ENCODE measurements at places on chromosomes 7 and 10.

GRCh38 chr10:124709861-124710260, 34.3 kb downstream of the FAM53B start:
- DNase-seq: no peak

DNA sequence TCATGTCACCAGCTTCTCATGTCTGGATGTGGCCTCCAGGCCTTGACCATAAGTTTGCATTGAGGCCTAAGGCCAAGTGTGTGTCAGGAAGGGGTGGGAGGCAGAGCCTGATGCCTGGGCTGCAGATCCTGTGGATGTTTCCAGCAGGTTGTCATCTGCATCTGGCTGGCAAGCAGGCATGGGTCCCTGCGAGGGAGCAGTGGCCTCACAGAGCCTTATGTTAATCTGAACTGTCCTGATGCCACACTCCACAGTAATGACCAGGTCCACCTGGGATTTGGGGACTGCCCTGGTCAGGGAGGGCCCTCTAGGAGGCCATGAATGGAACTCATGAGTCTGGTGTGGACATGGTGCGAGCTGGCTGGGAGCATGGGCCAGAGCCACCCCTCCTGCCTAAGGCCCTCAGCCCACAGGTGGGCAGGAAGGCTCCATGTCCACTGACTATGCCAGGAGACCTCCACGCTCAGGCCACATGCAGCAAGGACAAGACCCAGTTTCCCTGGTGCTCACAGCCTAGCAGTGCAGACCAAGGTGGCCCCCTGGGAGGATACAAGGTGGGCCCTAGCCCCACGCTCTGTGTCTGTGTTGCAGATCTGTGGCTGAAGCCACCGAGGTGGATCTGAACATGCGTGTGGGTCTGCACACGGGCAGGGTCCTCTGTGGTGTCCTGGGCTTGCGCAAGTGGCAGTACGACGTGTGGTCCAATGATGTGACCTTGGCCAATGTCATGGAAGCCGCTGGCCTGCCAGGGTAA, 83.1 kb downstream of the ADCY1 start:
- no peak for DNase-seq

DNA sequence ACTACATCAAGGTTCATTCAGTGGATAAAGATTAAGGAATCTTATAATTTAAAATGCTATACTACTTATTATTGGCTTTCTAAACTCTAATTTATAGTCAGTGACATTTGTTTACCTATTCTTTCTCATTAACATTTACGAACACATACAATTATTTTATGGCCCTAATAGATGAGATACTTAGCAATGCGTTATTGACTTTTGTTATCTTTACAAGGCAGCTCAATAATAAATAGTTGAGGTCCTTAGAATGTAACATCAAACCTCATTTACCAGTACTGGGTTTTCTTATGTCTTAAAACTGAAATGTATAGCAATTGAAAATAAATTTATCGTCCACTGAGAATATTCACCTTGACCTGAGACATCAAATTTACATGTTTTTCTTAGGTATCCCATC, 89.0 kb downstream of the THSD7A start:
- no peak for DNase-seq

GRCh38 chr10:88228130-88228529, 355.0 kb downstream of the RNLS start:
- DNase-seq: no peak

DNA sequence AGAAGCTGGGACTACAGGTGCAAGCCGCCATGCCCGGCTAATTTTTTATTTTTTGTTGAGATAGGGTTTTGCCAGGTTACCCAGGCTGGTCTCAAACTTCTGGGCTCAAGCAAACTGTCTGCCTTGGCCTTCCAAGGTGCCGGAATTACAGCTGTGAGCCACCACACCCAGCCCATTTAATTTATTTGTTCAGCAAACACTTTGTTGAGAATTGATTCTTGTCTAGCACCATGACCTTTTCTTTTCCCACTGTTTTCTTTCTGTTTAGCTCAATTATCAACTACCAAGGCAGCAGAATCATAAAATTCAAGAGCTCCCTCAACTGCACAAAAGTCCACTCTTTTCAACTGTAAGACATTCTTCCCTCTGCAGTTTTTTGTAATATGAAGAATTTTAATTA, 47.8 kb upstream of the PARD3 start:
- DNase-seq: no peak
